RWPE1 (cell line): ENCODE measurements at places on chromosomes 6 and 20.
A peak's percentile ranks its signal among the peaks of the same experiment; 100 is the strongest.

- DNase-seq, result no peak
Measured at GRCh38 chr6:124260337-124260736, 456.7 kb downstream of the NKAIN2 start.

GRCh38 chr20:14470977-14471661 is 133.7 kb upstream of the FLRT3 start:
- no peak for DNase-seq

DNA sequence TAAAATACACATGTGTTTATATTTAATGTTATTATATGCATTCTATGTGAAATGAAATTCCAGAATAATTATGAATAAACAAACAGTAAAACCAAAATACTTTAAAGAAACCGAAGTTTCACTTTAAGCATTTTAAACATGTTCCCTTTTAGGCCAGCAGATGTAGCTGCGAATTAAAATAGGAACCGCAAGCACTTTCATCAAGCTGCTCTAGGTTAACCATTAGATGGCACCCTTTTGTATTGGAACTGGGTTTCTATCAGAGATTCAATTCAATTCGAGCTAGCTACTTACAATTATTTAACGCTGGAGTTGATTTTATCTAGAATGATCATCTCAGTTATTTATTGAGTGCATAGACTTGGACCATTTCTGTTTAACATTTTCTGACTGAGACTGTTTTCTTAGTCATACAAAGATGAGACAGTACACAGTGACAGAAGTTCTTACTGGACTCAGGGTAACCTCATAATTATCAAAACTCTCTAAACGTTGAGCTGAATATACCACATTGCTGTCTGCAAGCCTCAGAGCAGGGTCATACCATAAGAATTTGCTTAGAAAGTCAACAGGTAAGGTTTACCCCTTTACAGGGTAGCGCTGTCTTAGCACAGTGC is 8.5 kb downstream of the TMEM242 start:
- peak; percentile 72 for DNase-seq

DNA sequence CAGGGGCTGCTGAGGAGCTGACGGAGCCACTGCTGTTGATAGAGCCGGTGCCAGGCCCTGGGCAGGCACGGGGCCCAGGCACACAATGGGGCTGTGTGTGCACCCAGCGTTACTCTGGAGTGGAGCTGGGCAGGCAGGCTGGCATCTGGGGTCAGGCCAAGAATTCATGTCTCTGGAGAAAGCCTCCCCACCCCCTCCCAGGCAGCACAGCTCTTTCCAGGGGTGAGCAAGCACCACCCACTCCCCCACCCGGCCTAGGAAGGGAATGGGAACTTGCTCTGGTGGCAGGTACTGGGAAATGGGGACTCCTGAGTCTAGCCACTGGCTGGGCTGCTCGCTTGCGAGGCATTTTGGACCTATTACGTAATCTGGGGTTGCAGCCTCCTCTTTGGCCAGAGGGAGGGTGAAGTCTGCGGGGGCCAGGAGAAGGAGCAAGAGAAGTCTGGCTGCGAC is 22.7 kb downstream of the TFEB start:
- no peak for DNase-seq

GRCh38 chr6:30747300-30747687 is 2.9 kb upstream of the IER3 start:
- DNase-seq, result no peak

DNA sequence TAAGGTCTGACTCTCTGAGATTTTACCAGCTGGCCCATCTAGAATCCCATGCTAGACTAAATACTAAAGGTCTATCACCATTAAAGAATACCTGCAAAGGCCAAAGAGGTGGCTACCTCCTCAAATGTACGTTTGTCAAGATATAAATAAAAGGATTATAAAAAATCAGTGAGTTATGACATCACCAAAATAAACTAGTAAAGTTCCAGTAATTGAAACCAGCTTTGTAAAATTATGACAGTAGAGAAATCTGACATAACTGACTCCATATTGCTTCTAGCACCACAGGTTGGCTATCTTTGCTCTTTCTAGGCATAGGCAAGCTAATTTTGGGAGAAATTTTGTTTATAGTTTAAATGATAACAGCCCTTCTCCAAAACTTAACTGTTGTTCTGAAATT is 536.3 kb downstream of the TFAP2A start:
- DNase-seq, result no peak

GRCh38 chr20:40359131-40359912 is 329.7 kb downstream of the MAFB start:
- no peak for DNase-seq

GRCh38 chr6:75436869-75437268 is 56.7 kb downstream of the FILIP1 start:
- DNase-seq, result no peak

- no peak for DNase-seq
Measured at GRCh38 chr6:17709476-17709875, 2.8 kb upstream of the NUP153 start.

DNA sequence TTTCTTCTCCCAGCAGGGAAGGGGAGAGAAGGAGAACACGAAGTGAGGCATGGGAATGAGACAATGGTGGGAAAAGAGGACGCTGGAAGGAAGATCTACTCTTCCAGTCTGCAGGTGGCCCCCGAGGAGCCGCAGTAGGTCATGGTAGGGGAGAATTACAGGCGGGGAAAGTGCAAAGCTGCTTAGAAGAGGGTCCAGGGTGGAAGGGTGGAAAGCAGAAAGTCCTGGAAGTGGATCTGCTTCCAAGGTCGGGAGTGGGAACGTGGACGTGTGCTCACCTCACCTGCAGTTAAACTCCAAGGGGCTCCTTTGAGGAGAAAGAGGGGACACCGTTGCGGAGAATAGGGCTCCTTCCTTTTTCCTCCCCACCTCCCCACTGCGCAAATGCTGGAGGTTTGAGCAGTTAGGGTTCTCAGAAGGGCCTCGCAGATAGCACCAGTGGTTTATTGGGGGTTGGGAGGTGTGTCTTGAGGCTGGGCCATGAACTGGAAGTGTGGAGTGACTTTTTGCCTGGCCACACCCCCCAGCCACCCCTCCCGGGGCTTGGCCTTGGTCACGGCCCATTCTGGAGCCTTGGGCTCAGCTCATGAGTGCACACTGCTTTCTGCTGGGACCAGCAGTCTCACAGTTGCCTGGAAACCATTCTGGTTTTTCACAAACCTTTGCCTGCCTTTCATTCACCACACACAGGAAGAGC is 100.4 kb upstream of the MLN start:
- no peak for DNase-seq

DNA sequence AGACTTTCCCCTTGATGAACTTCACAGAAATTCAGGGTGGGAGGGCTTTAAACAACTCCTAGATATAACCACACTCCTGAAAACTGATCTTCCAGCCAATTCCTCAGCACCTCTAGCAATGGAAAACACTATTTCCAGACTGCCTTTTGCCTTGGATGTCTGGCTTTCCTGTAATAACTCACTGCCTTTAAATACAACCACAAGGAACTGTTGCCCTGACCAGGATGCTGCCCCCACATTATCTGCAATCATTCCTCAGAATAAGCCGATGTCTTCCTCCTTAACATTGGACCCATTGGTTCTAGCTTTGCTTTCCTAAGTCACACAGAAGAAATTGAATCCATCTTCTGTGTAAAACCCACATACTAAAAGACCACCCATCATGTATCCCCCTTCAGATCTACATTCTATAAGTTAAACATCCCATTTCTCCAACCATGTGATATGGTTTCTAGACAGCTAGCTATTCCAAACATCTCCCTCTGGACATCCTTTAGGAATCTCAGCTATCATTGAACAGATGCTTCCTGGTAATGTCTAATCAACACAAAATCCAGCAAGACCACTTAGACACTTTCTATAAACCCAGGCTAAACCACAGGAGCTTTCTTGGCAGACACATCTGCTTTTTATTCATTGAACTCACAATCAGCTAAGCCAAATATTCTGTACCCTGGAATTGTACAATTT is 95.9 kb upstream of the KCNQ5 start:
- DNase-seq, result no peak

- peak; percentile 67 for DNase-seq
Measured at GRCh38 chr6:42369568-42369967, 82.2 kb downstream of the TRERF1 start.

- DNase-seq, result no peak
Measured at GRCh38 chr6:1624851-1625781, 15.4 kb downstream of the FOXC1 start.

DNA sequence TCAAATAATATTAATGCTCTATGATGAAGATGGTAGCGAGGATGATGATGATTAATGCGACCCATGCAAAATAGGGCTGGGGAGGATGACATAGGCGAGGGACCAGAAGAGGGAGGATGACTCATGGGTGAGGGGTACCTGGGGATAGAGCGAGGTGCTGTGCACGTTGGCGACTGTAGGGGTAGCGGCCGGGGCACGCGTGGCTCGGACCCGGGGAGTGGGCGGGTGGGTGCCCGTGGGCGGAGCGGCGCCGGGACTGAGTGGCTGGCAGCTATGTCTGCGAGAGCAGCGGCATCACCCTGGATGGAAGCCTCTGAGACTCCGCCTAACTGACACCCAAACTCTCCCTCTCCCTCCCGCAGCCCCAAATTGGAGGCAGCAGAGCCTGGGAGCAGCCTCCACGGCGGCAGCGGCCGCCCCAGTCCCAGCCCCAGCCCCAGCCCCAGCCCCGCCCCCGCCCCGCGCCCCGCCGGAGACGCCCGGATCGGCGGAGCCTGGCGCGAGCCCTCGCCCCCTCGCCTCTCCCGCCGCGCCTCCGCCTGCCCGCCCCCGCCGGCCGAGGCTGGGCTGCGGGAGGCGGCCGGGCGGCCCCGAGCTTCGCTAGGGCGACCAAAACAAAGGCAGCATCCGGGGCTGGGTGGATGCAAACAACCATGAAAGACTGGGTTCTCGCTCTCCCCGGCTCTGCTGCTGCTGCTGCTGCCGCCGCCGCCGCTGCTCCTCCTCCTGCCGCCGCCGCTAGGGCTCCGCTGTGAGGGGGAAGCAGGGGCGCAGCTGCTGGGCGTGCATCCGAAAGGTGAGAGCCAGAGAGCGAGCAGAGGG is at the start of gene RIMS1:
Gene RIMS1 (plus strand): TSS at position 367 of the 822 bp plus-strand sequence. CDS start 474 bp downstream, outside the sequence.
- no peak for DNase-seq
